Upper lobe of right lung (tissue), 1 donor: ENCODE measurements at places on chromosomes 12 and 14. TPM values are rescaled to one million over a fixed set of nuclear protein-coding genes. Genes with fewer than 3 reads are reported as not detected.

The XRCC3 gene
- total RNA-seq = 5.6 TPM

The REM2 gene
- total RNA-seq = 0.41 TPM

The SLC17A8 gene
- total RNA-seq = 0.14 TPM

The CIDEB gene
- 18.8 TPM for total RNA-seq

DNA sequence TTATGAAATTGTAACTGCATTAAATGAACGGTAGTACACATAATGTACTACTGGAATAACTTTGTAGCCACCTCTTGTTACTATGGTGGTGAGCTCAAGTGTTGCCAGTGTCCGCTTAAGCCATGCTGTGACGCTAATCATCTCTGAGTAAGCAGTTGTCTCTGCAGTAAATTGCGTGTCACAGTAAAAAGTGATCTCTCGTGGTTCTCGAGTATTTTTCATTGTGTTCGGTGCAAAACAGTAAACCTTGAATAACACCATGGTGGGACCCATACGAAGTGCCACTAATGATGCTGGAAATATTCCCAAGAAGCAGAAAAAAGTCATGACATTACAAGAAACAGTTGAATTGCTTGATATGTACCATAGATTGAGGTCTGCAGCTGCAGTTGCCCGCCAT is 524.8 kb downstream of the SOX5 start:
- DNase-seq = no peak

DNA sequence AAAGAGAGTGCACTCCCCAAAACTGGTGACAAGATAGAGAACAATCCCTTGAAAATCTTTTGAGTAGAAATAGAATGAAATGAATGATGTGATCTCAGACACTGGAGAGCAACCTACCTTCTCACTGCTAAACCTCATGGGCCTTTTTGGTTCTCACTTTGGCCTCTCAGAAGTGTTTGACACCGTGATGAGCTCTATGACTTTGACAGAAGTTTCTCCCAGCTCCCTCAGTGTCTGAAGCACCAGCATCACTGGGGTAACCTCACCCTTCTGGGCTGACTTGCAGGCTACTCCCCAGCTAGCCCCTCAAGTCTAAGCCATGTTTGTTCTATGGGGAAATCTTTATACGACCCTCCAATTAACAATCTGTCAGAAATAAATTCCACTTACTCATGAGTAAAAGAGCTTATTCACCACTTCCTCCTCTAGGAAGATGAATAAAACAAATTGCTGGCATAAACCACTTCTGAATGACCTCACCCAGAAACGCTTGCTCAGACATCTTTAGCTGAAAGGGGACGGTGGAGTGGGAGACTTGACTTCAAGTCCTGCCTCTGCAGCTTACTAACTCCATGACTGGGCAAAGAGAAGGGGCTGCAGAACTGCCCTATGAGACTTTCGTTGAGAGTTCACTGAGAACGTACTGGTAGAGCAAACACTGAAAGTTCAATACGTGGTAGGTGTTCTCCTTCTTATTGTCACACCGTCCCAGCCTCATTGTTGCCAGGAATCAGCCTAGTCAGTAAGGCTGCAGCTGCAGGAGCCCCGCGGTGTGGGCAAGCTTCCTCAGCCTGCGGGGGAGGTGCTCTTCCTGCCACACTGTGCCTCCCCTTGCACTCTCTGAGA is 46.5 kb downstream of the ST8SIA1 start:
- no peak for DNase-seq

- no peak for DNase-seq
These were observed 28.8 kb downstream of the HECTD4 start for GRCh38 chr12:112353393-112353792.

GRCh38 chr14:104378698-104379113 is 200.9 kb upstream of the C14orf180 start:
- DNase-seq = no peak

DNA sequence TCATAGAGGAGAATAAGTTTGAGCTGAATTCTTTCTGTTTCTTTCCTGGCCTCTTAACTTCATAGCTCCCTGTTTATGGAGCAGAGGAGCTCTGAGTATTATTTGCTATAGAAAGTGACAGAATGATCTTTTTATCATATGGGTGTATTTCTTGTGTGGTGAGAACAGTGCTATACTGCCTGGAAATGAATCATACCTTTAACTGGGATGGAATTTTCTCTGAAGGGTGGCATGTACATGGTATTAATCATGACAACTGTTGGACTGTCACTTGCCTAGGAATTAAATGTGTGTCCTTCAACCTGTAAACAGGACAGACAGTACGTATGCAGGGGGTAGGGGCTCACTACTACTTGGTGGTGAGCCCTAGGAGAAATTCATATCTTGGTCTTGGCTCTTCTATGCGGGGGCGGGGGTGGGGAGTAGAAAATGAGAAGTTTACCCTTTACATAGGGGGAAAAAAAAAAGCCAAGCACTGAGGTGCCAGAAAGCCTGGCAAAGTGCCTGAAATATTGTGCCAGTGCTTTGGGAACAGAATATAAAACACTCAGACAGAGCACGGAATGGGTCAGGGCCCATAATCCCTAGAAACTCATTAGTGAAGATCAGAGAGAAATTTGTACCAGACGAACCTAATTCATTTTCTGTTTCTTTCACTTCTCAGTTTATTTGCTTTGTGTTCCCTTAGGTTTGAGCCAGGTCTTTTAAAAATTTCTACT is 33.8 kb downstream of the ARMH4 start:
- DNase-seq = no peak

DNA sequence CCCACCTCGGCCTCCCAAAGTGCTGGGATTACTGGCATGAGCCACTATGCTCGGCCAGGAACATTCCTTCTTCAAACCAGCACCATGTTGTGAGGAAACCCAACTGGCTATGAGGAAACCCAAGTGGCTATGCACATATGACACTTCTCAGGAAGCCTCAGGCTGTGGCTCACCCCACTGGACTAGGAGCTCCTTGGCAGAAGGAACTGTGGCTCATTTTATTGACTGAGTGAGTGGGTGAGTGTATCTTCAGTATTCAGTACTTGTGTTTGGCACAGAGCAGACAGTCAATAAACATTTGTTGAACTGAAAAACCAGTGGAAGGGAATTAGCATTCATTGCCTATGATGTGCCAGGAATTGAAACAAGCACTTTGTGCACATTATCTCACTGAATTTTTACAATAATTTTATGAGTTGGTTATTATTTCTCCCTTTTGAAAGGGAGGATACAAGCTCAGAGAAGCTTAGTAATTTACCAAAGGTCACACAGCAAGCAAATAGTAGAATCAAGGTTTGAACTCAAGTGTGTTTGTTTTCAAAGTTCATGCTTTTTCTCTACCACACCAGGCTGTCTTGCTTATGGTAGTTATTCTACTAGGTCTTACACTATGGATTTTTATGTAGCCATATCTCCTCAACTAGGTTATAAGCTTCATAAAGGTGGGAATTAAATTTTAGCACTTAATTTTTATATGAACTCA is 121.6 kb downstream of the VEZT start:
- DNase-seq = no peak

DNA sequence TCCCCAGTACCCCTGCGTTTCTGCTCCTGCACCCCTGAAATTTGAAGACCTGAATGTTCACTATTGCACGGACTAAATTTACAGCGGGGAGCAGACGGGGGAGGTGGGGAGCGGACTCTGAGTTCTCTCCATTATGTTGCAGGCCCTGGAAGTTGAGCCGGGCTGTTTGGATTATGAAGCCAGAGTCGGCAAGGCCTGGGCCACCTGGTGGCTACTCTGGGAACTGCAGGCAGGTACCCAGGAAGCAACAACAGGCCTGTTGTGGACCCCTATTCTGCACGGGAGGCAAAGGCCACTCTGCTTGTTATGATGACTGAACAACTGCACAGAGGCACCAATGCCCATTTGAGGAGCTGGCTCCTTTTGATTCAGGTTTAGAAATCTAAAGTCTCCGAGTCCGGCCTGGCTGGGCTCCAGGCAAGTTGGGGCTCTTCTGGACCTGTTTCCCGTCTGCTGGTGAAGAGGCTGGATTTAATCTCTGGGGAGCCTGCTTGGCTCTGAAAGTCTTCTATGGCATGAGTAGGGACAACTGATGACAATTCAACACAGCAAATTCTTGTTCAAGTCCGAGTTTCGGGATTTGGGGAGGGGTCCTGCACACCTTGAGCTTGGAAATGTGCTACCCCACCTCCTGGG is 34.1 kb upstream of the FAM181A start:
- peak; percentile 85 for DNase-seq

DNA sequence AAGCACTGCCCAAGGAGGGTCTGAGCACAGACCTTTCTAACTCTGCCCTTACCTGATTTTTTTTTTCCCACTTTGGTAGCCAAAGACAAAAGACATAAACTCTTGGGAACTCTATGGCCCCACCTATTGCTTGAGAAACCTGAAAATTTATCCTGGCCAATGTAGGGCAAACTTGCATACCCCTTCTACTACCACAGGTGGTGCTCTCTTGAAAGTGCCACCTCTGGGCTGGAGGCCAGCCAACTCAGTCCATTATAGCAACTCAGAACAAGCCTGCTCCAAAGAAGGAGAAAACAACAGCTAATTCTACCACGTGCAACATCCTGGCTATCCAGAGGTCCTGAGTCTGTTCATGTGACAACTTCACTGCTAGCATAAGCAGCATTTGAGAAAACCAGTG is 55.7 kb upstream of the ABCD2 start:
- no peak for DNase-seq

- DNase-seq = no peak
These were observed 25.3 kb downstream of the IGF1 start for GRCh38 chr12:102454808-102455760.

GRCh38 chr12:78864870-78865463 is 393 bp downstream of the SYT1 start:
- no peak for DNase-seq

- no peak for DNase-seq
These were observed 85.4 kb upstream of the CRY1 start for GRCh38 chr12:107178776-107179175.

DNA sequence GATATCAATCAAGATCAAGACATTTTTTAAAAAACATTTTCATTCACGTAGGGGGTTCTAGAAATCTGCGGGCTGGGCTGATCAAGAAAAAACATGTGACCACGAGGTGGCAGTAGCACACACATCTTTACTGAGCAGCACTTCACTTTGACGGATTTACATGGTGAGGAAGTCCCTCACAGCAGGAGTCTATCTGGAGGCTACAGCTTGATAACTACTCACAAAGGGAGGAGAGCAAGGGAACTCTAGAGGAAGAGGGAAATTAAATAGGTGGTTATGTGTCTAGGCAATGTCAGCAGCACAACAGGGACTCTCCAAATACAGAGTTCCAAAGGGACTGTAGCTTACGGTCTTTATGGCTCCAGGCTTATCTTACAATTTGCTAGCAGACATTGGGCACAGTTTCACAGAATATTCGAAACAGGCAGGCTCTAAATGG is 248.1 kb downstream of the DPY19L2 start:
- no peak for DNase-seq

DNA sequence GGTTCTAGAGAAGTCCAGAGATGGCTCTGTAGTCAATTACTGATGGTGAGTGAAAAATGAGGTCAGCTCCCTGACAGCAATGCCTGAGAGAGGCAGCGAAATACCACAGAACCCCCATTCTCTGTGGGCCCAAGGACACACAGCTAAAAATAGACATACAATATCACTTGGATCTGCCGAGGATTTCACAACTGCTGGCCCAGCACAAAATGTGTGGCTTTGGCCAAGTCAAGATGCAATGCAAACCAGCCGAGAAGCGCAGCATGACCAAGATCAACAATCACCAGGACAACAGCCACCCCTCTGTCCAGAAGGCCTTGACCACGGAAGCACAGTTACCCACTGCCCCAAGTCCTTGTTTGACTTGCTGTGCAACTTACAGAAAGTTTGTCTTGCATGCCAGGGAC is 52.2 kb downstream of the CKAP4 start:
- no peak for DNase-seq

DNA sequence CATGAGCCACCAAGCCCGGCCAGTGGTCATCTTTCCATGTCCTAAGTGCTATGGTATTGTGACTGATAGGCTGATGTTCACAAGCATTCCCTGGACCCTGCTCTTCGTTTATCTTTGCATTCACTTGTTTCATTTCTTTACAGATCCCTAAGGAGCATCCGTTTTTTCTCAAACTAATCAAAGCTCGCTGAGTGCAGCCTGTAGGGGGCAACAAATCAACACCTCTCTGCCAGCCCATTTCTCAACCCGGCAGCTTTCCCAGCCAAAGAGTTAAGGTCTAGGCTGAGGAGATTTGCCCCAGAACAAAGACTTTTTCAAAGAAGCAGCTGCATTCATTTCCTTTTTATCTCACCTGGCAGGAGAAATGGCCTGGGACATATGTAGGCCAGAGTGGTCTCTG is 12.1 kb downstream of the SIRT4 start:
- no peak for DNase-seq

GRCh38 chr14:85686908-85687307 is 157.0 kb downstream of the FLRT2 start:
- DNase-seq = no peak

DNA sequence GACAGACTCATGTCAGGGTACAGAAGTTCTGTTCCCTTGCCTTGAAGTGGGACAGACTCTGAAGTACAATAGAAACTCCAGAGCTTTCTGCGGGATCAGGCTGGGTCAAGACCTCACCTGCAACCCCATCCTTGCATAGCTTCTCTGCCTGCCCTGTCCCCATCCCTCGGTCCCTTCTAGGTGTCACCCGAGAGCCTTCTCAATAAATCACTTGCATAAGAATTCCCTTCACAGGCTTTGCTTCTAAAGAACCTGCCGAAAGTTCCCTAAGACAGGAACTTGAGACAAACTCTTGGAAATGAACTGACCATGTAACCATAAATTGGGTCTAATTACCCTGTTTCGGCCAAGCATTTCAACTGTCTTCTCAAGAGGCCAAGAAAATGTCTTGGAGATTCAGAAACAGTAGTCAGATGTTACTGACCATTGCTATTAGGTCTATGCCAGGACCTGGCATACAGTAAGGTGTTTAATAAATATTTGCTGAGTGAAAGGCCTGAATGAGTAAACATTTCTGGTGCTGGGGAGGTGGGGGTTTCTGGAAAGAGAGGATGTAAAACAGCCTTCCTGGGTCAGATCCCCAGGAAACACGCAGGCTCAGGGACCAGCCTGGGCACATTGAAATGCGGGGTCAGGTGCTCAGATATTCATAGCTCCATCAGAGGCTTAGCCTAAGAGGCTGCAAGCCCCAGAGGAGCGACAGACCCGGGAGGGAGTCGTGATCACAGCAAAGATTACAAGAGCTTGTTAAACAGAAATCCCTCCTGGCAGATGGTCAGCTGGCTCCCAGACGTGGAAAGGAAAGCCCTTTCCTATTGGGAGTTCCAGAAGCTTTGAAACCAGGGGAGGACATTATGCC is 226.2 kb upstream of the LHX5 start:
- DNase-seq = no peak

- no peak for DNase-seq
These were observed 448.7 kb upstream of the FBXO33 start for GRCh38 chr14:39880965-39881364.
